Gastroesophageal sphincter (tissue), 4 donors: ENCODE measurements at places on chromosomes 2 and 18. TPM values are rescaled to one million over a fixed set of nuclear protein-coding genes. Genes with fewer than 3 reads are reported as not detected.
A peak's percentile ranks its signal among the peaks of the same experiment; 100 is the strongest.

Gene AQP12A
- total RNA-seq, result not detected

DNA sequence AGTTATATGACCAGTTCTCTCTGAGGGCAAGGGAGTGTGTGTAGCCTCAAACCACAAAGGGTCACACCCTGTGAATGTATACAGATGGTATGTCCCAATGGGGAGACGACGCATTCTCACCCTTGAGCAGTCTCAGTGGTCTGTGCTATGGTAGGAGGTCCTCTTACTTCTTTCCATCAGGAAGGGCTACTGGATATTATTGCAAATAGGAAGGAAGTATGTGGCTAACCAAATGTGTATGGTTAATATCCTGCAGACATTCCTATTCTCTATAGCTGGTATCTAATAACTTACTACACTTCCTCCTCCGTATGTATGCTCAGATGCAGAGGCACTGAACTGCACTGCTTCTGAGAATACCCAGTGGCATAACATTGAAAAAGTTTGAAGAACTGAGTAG lies 306.7 kb upstream of the CCDC68 start:
- no peak for ATAC-seq

DNA sequence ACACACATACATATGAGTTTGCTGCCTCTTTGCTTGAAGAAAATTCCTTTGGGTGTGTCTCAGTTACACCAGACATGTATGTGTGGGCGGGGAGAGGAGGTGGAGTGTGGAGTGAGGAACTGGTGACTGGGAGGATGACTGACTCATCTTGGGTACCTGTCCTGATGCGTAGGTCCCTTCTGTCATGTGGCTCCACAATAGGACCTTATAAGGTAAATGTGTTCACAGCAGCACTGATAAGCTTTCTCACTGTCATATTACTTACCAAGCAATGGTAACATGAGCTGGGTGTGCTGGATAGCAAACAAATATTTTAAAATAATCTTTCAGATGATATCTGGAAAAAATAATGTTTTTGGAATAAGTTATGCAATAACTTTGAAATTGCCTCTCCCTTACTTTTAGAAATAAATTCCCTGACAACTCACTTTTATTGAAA lies 45.1 kb downstream of the SLC9A2 start:
- ATAC-seq, result no peak

DNA sequence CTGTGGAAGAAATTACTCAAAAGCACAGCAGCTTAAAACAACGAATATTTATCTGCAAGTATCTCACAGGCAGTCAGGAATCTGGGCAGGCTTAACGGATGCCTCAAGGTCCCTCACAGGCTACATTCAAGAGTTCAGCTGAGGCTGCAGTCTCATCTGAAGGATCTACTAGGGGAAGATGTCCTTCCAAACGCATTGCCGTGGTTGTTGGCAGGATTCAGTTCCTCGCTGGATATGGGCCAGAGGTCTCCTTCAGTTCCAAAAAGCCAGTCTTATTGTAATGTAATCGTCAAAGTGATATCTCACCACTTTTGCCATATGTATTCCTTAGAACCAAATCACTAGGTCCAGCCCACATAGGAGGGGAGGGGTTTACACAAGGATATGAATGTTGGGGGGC lies 98.2 kb upstream of the EPAS1 start:
- no peak for ATAC-seq

- ATAC-seq, result peak; percentile 54
Measured at GRCh38 chr2:127024769-127025358, 82.1 kb downstream of the BIN1 start.
